ENCODE measurements at places on chromosomes 11 and 22. TPM values are rescaled to one million over a fixed set of nuclear protein-coding genes. Genes with fewer than 3 reads are reported as not detected.

Gene NEAT1
- polyA plus RNA-seq, result 1.4 TPM

Gene SPDYC
- polyA plus RNA-seq, result not detected

Gene BAIAP2L2
- polyA plus RNA-seq, result not detected

Gene KDM4D
- polyA plus RNA-seq, result 0.25 TPM

Gene SCGB2A2
- polyA plus RNA-seq, result not detected

Gene TSG101
- polyA plus RNA-seq, result 77.7 TPM

Gene OR6A2
- not detected for polyA plus RNA-seq

Gene OR2D3
- polyA plus RNA-seq, result not detected

Gene SIK3
- 9.4 TPM for polyA plus RNA-seq

Gene SNAP29
- 20.1 TPM for polyA plus RNA-seq

Gene CTNND1
- polyA plus RNA-seq, result 2.6 TPM

Gene RBFOX2
- polyA plus RNA-seq, result not detected

Gene TTC28
- 0.42 TPM for polyA plus RNA-seq

Gene KCNJ1
- polyA plus RNA-seq, result not detected

Gene CHRM1
- polyA plus RNA-seq, result not detected

Gene APOL4
- not detected for polyA plus RNA-seq

Gene ART5
- polyA plus RNA-seq, result not detected

Gene RPLP2
- 3,705 TPM for polyA plus RNA-seq

Gene C11orf42
- polyA plus RNA-seq, result not detected

Gene OTOG
- not detected for polyA plus RNA-seq

Gene DERL3
- polyA plus RNA-seq, result not detected

Gene CLDN5
- 1.4 TPM for polyA plus RNA-seq

Gene SLC22A25
- polyA plus RNA-seq, result not detected

Gene PPARA
- 2.3 TPM for polyA plus RNA-seq

Gene CECR2
- polyA plus RNA-seq, result not detected

Gene APOL5
- polyA plus RNA-seq, result not detected
